MV-4-11 (cell line): ENCODE measurements at places on chromosomes 11 and 22.
A peak's percentile ranks its signal among the peaks of the same experiment; 100 is the strongest.

DNA sequence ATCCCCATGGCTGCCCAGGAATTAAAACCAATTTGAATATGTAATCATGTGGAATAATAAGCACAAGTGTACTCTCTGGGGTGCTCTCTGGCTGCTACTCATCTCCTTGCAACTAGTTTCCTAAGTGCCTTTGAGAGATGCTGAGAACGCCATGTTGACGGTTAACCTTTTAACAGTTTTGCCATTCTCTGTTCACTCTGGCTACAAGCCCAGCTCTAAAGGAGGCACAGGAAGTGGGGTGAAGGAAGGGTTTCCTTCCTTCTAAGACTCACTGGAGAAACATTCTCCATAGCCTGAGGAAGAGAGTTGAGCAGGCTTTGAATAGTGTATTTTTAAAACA is 122.0 kb upstream of the ZC3H12C start:
- DNase-seq, result peak; percentile 60

DNA sequence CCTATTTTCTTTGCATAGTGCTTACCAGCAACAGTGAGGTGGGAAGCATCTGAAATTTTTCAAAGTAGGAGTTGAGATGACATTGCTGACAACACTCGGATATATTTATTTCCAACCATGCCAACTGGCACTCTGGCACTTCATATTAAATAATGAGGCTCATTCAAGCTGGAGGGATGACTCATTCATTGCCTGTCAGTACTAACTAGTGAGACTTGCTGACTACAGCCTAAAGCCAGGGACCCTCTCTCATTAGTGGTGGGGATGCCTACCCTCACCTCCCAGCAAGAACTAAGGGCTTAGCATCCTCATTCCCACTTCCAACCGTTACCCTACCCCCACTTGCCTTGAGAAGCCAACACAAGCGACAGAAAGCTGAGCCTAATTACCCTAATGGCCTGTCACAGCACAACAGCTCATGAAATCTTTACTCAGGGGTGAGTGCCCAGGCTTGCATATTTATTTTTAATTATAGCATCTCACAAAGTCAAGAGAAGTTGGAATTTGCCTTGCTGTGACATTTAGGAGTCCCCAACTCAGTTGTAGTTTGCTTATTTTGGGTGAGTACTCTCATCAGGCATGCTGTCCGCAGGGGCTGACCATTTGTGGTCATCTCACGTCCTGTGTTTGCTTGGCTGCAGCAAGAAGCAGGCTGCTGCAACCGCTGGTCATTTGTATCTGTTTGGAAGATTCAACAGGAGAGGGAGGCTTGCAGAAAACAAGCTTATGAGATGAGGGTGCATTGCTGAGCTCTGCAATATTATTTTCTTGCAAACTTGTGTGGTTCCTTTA is 181.6 kb upstream of the POU2AF2 start:
- DNase-seq, result no peak

DNA sequence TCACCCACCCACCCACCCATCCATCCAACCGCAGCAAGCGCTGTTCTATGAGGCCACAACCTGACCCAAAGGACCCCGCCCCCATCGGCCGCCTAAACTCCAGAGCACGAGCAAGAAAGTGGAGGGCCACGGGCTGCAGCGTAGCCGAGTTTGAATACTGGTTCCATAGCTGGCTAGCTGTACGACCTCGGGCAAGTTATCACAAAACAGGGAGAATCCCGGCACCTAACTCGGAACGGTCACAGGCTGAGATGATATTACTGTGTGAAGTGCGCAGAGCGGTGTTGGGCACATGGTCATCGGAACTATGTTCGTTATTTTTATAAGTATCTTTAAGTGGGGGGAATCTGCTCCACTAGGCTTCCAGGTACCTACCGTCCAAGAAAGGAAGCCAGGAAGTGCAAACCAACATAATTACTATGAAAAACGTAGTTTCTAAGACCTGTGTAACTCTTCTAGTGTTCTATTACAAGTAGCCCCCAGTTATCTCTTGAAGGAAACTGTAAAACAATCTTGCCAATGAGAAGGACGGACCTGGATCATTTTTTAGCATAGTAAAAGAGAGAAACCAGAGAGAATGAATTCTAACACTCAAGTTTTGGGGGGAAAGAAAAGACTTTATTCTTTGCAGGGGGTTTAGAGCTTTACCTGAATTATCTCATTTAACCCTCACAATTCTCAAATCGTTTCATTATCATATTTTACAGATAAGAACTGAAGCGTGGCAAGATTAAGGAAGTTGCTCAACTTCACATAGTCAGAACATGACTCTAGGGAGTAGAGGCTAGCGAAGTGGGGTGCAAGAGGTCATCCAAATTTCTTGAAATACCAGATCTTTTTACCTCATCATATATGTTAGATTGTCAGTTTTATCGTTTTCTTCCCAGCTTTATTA is 663 bp upstream of the BUD13 start:
- DNase-seq, result peak; percentile 81

- no peak for DNase-seq
Measured at GRCh38 chr11:57493507-57494503, 21.7 kb downstream of the SLC43A1 start.

- no peak for DNase-seq
Measured at GRCh38 chr11:35377262-35377661, 42.1 kb downstream of the SLC1A2 start.

GRCh38 chr11:32963721-32964120 is 52.0 kb upstream of the DEPDC7 start:
- DNase-seq, result no peak

DNA sequence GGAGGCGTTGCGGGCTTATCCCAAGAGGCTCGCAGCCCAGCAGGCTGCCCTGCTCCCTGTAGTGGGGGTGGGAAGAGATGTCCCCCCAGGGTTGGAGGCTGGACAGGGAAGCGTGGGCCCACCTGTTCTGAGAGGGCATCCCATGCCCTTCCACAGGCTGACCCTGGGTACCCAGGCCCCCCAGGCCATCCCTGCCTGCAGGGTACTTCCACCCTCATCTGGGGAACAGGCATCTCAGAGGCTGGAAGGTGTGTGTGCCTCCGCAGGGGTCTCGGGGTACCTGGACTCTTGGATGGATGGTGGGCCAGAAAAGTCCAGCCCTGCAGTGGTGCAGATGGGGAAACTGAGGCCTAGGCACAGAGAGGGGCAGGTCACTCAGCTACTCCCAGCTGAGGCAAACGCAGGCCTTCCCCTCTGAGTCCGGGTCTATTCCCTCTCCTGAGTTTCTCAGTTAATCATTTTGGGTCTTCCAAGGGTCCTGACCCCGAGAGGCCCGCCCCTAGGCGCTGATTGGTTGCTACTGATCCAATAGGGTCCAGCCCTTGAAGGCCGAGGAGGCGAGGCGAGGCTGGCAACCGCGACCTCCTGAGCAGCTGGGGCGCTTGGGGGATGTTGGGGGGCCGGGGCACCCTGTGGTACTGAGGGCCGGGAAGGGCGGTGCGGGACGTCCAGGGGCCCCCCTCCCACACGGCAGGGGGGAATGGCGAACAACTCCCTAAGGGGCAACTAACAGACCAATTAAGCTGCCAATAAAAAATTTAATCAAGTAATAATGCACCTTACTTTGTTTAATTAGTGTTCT is 23.8 kb downstream of the FLRT1 start:
- DNase-seq, result no peak

DNA sequence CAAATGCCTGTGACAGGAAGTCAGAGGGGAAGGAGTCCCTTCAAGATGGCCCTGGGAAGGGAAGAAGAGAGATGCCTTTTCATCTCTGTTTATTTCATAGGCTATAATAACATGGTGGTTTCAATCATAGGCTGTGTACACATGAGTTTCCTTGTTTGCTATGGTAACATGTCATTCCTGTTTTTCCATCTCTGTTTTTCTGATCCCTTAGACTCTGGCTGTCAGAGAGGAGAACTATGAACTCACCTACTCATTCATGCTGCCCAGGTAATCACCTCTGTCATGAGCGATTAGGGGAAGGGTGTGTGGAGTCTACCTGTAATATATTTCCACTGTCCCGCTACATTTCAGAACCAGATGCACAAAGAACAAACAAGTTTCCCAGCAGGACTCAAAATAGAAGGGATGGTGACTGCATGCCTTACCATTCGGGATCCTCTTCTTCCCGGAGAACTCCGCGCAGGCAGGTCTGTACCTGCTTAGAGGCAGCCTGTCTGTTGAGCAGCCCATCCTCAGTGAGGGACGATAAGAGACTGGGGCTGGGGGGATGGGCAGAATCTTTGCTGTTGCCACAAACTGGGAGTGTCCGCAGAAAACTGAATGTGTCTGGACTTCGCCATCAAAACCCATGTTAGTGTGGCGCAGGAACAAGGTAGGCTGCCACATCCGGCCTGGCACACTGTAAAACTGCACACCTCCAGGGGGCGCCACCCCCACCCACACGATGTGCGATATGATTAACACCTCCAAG is 7.1 kb upstream of the PEX26 start:
- no peak for DNase-seq

DNA sequence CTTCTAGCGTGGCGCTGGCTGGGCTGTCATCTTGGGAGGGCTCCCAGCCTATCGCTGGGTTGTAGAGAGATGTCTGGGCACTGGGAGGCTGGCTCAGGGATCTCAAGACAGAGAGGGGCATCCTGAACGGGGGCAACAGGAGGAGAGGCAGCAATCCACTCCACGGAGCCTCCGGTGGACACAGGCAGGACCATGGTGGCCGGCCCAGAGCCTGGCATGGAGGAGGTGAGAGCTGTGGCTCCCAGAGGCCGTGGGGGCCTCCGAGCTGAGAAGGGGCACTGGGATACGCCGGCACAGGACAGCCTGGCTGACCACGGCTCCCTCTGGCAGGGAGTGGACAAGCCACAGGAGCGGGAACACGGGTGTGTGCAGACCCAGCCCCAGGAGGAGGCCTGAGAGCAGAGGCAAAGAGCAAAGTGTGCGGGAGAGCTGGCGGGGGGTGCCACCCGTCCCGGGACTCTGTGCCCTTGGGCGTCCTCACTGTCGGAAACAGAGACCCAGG is 9.1 kb downstream of the MRGPRF start:
- DNase-seq, result no peak

- DNase-seq, result no peak
Measured at GRCh38 chr11:126496576-126497337, 141.3 kb downstream of the ST3GAL4 start.

GRCh38 chr11:71356280-71356876 is 91.8 kb downstream of the DHCR7 start:
- no peak for DNase-seq

DNA sequence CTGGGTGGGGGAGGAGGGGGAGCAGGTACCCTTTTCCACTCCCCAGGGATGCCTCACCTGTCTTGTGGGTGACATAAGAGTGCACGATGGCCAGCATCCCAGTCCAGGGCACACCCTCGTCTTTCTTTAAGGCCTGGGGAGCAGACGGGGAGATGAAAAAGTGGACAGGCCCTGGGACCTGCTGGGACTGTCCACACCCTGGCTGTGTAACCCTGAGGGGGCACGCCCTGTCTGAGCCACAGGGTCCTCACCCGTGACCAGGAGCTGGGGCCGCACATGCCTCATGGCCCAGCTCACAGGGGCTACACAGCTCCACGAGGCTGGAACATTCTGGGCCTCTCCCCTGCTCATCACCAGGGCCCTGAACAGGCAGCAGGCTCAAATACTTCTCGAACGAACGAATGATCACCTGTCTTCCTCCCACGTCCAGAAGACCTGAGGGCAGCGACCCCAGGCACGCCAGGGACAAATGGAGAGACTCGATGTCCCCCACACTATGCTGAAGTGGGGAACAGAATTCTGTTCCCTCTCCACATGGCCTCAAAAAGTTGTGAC is 123.9 kb downstream of the PHF21B start:
- no peak for DNase-seq

DNA sequence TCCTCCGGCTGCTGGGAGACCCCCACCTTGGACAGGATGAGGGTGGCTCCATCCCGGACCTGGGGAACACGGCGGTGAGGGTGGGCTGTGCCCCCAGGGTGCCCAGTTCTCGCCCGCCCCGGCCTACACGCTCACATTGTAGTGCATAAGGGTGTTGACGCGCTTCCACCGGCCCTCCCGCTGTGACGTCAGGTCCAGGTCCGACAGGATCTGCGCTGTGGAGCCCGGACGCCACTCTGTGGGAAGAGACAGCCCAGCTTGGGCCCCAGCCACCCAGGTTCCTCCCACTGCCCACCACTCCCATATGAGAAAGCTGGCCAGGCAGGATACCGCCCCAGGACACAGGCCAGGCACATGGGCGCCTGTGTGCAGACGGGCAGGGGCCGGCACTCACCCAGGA is 8.3 kb upstream of the MAPK11 start:
- no peak for DNase-seq

GRCh38 chr22:43213051-43213450 is 26.1 kb upstream of the TTLL12 start:
- no peak for DNase-seq

DNA sequence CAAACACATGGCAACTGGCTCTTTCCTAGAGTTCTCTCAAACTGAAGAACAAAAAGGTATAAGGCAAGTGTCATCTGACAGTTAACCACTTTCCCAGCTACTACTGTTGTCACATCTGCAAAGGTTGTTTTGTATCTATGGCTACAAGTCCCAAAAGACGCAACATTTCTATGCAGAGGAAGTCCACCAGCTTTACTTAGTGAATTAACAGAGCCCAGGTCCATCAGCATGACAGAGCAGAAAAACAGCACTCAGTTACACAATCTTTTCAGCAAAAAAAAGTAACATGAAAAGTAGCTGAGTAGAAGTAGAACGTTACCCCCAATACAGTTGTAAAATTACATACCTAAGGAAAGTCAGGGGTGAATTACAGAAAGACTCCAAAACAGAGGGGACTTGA is 12.1 kb downstream of the CPSF7 start:
- peak; percentile 59 for DNase-seq

DNA sequence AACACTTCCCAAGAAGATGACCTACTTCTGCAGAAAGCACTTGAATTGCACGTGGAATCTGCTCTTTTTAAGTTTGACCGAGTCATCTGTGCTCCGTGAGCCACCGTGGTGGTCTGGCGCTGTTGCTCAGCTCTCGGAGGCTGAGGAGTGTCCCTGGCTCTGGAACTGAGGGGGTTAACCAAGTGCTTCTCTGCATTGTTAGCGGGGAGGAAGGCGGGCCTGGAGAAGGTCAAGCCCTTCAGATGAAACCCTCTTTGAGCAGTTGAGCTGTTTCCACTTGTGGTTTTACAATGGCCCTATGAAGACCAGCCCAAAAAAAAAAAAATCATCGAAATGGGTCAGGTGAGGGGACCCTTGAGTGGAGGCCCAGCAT is 286.4 kb downstream of the NTM start:
- DNase-seq, result no peak

- no peak for DNase-seq
Measured at GRCh38 chr11:62882788-62883501, 2.2 kb downstream of the SLC3A2 start.

GRCh38 chr11:113277907-113278306 is 36.5 kb upstream of the TTC12 start:
- DNase-seq, result no peak
